ENCODE measurements at places on chromosomes 6 and 20.

- DNase-seq: no peak
Measured at GRCh38 chr6:158230967-158231550, 62.9 kb downstream of the GTF2H5 start.

- DNase-seq: no peak
Measured at GRCh38 chr6:108650781-108651180, 90.1 kb downstream of the FOXO3 start.

GRCh38 chr6:33923857-33924514 lies 120.2 kb upstream of the MLN start:
- no peak for DNase-seq

- no peak for DNase-seq
Measured at GRCh38 chr6:7758456-7758855, 32.6 kb downstream of the BMP6 start.

All from activated CD4-positive, alpha-beta T cell treated with anti-CD3 and anti-CD28 coated beads for 4 hours (primary cell).